ENCODE measurements at places on chromosomes 4 and X.
A peak's percentile ranks its signal among the peaks of the same experiment; 100 is the strongest.

- DNase-seq = no peak
Observed at GRCh38 chr4:23881052-23881501, 8.8 kb downstream of the PPARGC1A start.

GRCh38 chr4:120839974-120840751 is 82.4 kb downstream of the PRDM5 start:
- DNase-seq = no peak

GRCh38 chrX:68090266-68090665 is 343.0 kb downstream of the OPHN1 start:
- DNase-seq = no peak

- DNase-seq = no peak
Observed at GRCh38 chr4:76028350-76028765, 5.1 kb upstream of the CXCL10 start.

GRCh38 chr4:55947254-55947882 is 1.4 kb upstream of the CEP135 start:
- no peak for DNase-seq

- no peak for DNase-seq
Observed at GRCh38 chr4:32172761-32173160, 1452.6 kb downstream of the PCDH7 start.

DNA sequence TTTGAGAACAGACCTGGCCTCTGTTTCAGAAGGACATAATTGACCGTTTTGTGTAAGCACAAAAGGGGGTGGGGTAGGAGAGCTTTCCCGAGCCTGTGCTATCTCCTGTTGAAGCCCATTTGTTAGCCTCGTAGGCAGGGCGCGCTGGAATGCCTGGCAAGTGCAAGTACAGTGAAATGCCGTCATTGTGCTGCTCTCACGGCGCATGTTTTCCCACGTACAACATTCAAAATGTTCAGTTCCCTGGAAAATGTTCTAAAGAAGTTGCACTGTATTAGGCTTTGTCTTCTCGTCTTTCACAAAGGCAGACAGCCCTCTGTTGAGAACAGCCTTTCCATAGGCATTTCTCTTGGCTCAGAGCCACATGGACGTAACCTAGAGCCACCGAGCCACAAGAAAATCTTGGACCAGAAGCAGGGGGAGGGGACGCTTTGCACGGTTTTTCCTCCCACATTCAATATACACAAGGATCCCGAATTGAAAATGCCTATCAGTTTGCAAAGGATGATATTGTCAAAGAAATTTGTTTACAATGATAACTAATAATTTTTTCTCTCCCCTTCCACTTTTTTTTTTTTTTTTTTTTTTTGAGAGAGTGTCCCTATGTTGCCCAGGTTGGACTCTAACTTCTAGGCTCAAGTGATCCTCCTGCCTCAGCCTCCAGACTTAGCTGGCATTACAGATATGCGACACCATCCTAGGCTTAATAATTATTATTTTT is 54.6 kb upstream of the RAPGEF2 start:
- no peak for DNase-seq

- peak; percentile 46 for DNase-seq
Observed at GRCh38 chrX:63506320-63506719, 155.2 kb upstream of the SPIN4 start.

- no peak for DNase-seq
Observed at GRCh38 chr4:62260254-62260653, 1060.1 kb downstream of the ADGRL3 start.

GRCh38 chr4:35925806-35926205 is 318.5 kb downstream of the ARAP2 start:
- no peak for DNase-seq

GRCh38 chrX:69031181-69031580 is 134.1 kb downstream of the PJA1 start:
- no peak for DNase-seq

DNA sequence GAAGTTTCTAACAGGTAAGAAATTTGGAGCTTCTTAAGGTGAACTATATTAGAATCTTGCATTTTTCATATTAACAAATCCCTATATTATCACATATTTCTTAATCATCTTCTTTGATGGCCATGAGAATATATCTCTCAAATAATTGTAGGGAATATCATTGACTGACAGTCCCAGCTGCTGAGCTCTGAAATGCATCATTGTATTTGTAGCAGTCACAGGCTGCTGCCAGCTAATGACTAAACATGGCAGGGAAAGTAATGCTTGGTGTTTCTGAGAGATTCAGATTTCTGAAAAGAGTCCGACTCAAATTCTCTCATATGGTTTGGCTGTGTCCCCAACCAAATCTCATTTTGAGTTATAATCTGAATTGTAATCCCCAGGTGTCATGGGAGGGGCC is 171.9 kb downstream of the TRAM1L1 start:
- DNase-seq = no peak

GRCh38 chr4:145381163-145381562 is 100.5 kb upstream of the SMAD1 start:
- no peak for DNase-seq

DNA sequence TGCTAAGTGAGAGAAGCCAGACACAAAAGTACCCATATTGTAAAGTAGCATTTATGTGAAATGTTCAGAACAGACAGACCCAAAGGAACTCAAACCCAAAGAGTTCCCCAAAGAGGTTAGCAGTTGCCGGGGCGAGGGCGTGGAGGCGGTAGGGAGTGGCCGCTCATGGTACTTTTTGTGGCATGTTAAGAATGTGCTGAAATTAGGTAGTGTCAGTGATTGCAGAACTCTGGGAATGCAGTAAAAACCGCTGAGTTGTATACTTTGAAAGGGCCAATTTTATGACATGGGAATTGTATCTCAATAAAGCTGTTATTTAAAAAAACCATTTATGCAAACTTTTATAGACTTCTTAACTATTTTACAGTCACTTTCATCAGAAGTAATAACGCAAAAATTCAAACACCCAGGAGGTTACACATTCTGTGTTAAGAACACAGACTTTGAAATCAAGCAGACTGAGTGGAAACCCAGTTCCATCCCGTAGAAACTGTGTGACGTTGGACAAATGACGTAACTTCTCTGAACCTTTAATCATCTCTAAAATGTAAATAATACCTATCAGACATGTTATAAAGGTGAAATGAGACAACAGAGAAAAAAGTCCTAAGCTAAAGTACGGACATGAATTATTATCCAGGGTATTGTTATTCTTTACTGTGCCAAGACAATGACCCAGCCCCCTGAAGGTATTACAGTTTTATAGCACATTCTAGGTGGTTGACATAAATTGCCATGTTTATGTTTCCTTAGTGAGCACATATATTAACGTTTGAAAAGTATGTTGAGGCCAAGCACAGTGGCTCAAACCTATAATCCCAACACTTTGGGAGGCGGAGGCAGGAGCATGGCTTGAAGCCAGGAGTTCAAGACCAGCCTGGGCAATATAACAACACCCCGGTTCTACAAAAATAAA is 19.7 kb downstream of the ZFP42 start:
- DNase-seq = no peak

DNA sequence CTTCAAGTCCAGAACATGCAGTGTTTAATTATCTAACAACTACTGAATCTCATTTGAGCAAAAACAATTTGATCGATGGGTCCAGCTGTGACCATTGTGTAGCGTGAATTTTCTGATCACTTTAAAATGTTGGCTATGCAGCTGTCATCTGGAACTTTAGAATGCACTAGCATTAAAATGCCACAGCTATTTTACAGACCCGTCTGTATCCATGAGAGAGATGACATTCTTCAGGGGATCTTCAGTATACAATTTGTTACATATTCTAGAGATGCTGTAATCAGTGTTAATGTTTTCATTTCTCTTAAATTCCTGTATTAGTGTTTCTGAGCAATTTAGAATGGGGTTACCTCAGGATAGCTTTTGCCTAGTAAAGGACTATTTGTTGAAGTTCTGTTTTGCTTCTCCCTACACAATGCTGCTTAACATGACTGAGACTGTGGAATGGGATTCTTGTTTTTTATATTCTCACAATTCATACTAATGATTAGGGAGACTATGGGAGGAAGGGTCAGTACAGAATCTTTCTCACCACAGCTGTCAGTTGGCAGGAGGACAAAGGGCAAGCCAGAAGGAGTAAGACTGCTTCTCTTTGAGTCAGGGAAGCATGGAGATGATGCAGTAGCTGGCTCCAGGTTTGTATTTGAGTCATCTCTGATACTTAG is 13.2 kb upstream of the CTSO start:
- DNase-seq = no peak

- no peak for DNase-seq
Observed at GRCh38 chrX:106247162-106247561, 79.1 kb downstream of the PWWP3B start.

- DNase-seq = no peak
Observed at GRCh38 chrX:79371640-79372039, 4.5 kb upstream of the ITM2A start.

- no peak for DNase-seq
Observed at GRCh38 chrX:72029483-72030411, 102.0 kb downstream of the RTL5 start.

DNA sequence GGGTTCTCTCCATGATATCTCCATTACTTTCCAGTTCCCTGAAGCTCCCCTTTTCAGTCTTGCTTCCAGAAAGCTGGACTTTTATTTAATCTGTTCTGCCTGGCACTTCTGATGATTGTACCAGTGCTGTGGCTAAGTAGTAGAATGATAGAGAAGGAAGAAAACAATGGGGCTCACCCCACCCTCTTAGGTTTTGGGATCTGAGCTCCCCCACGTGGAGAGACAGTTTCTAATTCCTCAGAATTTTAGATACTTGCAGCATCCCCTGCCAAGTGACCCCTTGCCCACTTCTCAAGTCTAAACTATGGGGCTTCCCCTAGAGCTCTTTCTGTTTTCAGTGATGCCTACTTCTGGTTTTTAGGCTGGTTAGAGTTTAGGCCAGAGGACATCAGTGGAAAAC is 73.9 kb downstream of the GC start:
- DNase-seq = no peak

DNA sequence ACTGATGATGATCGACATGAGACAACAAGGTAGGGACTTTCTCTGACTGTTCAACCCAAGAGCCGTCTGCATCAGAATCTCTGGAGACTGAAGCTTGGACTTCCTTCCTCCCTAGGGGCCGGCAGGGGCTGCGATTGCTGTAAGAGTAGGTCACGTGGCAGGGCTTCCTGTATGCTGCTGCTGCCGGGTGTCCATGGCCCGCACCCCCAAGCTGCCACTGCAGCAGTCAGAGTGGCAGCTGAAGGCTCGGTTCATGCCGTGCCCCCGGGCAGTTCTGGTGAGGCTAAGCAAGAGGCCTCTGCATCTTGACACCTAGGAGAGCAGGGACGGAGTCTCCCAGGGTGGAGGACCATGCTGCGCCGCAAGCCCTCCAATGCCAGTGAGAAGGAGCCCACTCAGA is at the start of gene SASH3:
SASH3 (plus strand) TSS at position 203 of the 400 bp plus-strand sequence; CDS start at position 352, 149 bp downstream.
- peak; percentile 79 for DNase-seq

DNA sequence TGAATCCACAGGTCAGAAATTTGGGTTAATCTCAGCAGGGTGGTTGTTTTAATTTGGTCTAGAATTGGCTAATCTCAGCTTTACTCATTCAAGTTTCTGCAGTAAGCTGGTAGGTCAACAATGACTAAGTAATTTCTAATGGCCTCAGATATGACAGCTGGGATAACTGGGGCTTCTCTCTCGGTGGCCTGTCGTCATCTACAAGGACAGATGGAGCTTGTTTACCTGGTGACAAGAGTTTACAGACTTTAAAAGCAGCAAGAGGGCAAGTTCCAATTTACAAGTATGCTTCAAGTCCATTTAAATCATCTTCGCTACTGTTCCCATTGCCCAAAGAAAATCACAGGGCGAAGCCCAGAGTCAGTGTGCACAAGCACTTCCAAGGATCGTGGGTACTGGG is 453.9 kb downstream of the PDHA2 start:
- DNase-seq = no peak

DNA sequence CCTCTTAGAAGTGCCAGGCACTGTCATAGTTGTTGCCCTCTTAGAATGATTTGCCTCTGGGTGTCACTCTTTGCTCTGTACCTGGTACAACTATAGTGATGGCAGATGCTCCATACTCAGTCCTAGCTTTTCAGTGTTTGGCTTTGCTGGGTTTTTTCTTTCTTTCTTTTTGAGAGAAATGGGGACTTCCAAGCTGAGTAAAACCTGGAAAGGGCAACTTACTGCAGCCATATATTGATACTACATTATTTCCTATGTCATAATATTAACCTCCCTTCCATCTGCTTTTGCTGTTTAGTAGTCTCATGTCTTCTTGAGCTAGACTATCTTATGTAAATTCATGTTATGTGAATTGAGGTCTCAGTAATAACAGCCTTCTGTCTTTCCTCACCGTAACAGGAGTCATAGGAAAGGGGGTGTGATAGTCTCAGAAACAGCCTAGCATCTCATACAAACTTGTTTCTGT is 49.0 kb downstream of the NIPAL1 start:
- DNase-seq = no peak

DNA sequence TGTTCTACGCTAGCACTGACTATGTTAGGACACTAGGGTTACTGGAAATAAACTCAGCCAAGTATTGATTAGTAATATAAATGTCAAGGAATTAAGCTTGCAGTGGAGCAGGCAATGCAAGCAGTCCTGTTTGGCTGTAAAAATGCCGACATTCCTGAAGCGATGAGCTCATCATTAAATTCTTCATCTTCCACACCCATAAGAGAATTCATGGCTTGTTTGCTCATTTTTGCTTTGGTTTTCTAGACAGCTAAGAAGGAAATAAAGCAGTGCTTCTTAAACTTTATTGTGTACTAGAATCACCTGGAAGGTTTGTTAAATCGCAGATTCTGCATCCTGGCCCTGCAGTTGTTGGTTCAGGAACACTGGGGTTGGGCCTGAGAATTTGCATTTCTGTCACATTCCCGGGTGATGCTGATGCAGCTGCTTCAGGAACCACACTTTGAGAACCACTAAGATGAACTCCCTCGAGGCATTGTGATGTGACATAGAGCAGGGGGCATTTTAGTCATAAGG is 17.8 kb downstream of the ANXA3 start:
- DNase-seq = no peak

- no peak for DNase-seq
Observed at GRCh38 chr4:4792466-4792865, 67.0 kb upstream of the MSX1 start.

- DNase-seq = no peak
Observed at GRCh38 chrX:47992669-47993068, 11.1 kb downstream of the ZNF182 start.

- DNase-seq = no peak
Observed at GRCh38 chrX:74349387-74349786, 45.4 kb downstream of the ZCCHC13 start.

DNA sequence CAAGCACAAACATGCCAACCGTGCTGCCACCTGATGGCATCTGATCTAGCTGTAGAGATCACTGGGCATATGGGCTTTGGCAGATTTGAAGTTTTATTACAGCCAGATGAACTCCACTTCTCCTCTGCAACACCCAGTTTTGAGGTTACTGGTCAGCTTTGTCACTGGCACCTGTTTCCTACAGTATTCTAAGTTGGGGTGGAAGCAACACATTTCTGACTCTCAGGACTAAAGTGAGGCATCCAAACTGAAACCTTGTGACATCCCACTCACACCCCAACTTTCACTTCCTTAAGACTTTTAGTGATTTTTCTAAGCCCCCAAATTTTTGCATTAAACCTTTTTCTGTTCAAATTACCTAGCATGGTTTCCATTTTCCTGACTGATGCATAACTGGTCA is 115.1 kb upstream of the PCDH18 start:
- no peak for DNase-seq

GRCh38 chr4:61741327-61742096 is 541.4 kb downstream of the ADGRL3 start:
- no peak for DNase-seq

- DNase-seq = no peak
Observed at GRCh38 chr4:168398589-168398988, 80.0 kb upstream of the DDX60 start.
